Fibroblast of gingiva (primary cell): ENCODE measurements at places on chromosomes 2 and 18.

- DNase-seq: no peak
Observed at GRCh38 chr2:46814160-46814961, 101.2 kb downstream of the MCFD2 start.

GRCh38 chr2:215845839-215846586 is 167.3 kb downstream of the MREG start:
- DNase-seq: no peak

DNA sequence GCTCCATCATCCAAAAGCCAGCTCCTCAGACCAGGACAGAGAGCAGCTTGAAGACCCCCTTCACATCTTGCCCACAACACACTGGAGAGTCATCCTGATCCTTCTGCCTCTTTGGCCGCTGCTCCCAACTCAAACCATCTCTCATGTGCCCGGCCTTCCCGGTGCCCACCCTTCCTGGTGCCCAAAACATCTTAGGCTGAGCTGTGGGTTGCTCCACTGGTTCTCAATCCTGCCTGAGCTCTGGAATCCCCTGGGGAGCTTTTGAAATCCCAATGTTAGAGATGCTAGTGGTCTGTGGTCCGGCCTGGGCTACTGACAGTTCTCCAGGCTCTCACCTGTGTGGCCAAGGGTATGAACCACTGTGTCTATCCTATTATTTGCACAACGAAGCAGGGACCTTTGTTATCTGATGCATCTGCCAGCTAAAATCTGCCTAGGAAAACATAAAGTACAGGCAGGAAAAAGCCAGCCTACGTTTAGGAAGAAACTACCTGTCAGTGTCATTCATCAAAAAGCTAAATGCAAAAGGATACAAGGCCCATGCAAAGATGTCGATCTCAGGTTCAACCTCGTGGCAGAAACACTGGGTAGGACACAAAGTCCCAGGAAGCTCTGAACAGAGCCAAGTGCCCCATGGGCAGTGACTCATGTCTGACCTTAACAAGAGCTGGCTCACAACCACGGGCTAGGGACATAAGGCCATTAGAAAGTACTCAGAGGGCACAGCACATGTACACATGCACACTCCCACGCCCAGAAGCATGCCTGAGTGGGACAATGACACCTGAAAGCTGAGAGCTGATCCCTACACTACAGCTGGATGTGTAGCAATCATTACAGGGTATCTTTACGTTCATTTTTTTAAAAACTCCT is 30.8 kb downstream of the TBC1D8 start:
- peak; percentile 92 for DNase-seq

DNA sequence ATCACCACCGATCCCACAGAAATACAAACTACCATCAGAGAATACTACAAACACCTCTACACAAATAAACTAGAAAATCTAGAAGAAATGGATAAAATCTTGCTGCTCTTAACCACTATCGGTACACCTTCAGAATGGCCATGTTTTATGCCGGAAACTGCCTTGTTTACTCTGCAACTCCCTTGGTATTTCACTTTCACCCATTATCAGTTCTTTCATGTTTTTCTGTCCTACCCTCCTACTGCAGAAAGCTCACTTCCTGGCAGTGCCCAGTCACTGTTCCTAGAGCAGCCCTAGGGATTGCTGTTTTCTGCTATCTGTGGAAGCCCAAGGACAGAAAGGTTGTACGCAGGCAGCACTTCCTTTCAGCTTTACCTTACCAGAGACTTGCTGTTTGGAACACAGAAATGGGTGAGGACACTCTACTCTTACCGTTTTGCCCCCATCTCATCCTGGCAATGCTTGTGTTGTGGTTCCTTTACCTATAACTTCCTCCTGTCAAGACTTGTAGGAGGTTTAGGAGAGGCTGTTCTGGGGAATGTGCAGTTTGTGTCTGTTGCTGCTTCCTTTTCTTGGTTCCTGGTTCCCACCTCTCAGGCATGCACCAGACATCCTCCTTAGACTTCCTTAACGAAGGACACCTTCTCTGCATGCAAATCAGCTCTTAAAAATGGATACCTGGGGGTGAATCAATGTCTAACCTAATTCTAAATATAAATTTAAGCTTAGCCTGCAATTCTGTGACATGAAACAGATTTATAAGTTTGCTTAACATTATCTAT is 394.4 kb downstream of the SPAG16 start:
- DNase-seq: no peak

DNA sequence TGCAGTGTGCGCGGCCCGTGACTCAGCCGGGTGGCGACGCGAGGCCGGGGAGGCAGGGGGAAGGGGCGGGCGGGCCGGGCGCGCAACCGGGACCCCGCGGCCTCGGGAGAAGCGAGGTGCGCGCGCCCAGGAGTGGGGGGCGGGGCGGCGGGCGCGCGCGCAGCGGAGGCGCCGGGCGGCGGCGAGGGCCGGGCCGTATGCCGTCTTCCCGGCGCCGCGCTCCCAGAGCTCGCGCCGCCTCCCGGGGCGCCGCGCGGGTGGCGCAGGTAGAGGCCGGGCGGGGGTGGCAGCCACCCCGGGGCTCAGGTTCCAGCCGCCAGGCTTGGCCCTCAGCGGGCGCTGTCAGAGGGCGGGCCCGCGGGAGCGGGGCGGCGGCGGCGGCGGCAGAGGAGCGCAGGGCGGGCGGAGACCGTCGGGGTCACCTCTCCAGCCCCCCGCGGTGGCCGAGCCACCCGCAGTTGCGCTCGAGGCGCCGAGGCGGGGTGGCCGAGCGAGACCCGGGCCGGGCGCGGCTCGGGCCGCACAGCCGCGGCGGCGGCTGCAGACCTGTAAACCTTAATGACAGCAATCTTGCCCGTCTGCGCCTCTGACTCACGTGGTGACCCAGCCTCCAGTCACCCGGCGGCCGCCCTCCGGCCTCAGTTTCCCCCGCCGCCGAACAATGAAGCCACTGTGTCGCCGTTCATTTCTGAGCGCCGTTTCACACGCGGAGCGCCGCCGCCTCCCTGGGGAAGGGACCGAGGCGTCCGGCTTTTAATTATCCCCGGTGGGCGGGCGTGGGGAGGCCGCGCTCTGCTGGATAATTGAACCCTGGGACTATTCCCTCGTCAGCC is 25.3 kb upstream of the SMAD7 start:
- DNase-seq: peak; percentile 40
